Sciatic nerve (tissue), 2 donors: ENCODE measurements at places on chromosomes 2 and 18.

DNA sequence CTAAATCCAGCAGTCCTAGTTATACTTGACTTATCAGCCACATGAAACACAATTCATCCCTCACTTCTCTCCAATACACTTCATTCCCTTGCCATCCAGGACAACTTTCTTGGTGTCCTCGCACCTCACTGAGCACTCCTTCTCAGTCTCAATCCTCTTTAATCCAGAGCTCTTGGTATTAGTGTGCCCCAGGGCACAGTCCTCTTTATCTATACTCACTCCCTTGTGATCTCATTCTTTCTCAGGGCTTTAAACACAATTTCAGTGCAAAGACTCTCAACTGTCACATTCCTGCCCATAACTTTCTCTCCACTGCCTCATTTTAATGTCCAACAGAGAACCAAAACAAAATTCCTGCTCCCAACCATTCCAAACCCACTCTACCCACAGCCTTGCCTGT, 60.8 kb upstream of the SPOPL start:
- no peak for DNase-seq

DNA sequence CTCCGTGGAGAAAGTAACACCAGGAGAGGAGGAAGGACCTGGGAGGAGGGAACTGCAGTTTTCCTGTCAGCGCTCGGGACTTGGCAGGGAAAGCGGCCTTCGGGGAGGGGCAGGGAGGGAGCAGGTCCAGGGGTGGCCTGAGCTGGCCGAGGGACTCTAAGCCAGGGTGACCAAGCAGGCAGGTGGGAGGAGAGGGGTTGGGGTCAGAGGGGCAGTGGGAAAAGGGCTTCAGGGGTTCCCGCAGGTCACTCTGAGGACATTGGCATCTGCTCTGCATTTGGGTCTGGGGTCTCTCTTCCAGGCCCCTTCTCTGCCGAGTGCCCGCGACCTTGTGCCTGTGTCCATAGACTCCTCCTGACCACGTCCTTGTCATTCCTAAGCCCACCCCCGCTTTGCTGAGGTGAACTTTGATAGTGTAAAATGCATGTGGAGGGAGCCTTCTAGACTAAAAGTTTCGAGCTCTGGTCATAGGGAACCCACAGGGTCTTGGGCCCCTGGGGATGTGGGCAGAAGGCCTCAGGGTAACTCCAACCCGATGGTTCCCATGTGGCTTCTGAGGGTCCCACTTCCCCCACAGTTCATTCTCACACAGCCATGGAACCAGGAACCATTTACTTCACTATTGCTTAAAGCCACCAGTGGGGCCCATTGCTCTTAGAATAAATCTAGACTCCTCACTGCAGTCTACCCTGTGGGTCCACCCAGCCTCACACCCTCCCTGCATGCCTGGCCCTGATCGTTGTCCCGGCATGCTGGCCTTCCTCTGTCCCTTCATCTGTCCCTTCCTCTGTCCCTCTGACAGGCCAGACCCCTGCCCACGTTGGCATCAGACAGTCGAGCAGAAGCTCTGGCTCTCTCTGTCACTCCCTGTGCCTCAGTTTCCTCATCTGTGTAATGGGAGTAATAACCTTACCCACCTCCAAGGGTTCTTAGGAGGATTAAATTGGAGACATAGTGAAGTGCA, 229.2 kb downstream of the SEPTIN10 start:
- DNase-seq: peak; percentile 49

DNA sequence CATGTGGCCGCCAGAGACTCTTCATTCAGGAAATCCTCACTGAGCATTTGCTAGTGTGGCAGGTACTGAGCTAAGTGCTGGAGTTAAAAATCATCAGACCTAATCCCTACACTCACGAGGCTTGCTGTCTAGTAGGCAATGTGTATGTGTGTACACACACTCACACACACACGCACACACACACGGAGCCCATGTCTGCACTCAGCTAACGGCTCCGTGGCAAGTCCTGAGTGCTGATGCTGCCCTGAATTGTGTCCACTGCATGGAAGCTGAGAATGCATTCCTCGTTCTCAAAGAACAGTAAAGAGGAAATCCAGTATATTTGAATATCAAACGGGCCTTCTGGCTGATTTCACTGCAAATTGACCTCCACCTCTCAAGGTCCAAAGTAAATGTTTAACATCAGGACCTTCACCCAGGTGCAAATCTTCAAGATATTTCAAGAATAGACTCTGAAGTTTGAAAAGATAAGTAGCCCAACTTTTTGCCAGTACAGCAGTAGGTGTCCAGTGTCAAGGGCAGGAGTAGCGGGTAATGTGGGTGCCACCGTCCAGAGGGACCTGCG, 136.1 kb upstream of the TTC39C start:
- DNase-seq: no peak

DNA sequence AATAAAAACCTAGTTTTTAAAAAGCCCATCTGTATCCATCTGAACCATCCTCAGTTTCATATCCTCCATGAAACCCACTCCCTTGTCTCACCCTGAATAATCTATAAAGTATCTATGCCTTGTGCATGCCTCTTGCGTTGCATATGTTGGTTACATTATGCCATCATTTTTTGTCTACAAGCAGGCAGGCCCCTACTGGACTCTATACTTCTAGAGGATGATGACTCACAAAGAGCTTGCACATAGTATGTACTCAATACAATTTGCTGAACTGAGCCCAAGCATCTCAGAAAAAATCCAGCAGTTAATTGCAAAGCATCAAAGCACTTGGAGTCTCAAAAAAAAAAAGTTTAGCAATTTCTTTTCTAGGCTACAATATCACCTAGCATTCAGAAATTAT, 95.6 kb downstream of the DYM start:
- DNase-seq: no peak

DNA sequence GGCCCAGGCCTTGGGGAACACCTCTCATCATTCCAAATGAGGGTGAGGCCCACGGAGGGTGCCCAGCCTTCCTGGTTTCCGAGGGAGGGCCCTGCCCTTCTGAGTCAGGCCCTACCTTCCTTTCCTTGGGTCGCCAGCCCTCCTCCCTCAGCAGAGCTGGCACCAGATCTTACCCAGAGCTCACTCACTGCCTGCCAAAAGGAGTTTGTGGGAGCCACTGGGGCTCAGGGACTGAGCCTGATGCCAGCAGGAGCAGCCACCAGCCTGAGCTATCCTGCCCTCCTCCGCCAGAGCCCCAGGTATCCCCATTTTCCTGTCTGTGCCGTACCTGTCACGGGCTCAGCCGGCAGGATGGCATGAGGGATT, 64.1 kb downstream of the NRP2 start:
- no peak for DNase-seq

DNA sequence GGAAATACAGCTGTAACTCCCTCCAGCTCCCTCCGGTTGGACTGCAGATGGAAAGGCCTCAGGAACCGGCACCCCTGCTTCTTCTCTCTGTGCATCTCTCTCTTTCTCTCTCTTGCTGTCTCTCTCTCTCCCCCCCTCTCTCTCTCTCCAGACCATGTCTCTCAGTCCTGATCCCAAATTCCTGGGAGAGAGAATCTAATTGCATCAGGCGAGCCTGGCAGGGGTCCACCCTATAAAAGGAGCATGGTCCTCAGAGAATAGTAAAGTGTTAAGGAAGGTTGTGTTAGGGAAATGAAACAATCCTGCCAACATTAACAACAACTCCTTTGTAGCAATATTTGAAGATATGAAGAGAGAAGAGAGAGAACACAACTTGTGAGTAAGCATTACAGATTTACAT, 36.7 kb downstream of the VIT start:
- DNase-seq: peak; percentile 67

DNA sequence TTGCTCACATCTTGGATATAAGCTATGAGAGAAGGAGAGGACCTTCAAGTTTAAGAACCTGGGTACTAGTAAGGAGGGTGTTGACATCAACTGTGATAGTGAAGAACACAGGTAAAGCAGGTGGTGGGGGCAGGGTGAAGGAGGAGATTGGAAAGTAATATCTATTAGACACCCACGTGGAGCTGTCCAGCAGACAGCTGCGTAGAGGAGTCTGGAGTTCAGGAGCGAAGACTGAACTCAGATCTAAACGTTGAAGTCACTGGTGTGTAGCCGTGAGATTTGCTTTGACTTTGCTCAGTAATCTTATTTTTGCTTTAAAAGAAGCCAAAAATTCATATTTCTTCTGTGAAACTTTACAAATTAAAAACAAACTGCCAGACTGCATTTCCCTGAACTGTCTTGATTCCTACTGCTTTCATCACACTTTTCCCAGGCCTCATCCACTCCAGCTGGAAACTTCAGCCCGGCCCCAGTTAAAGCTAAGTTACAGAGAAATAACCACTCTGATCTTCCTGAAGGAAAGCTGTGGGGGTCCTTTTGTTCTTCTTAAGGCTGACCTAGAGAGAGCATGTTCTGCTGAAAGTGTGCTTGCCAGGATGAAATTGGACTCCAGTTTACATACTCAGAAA, 533.3 kb downstream of the CNTNAP5 start:
- no peak for DNase-seq
